ENCODE measurements at places on chromosomes 7 and 10. TPM values are rescaled to one million over a fixed set of nuclear protein-coding genes. Genes with fewer than 3 reads are reported as not detected.

CLDN4 gene
- 0.93 TPM for total RNA-seq

MINPP1 gene
- total RNA-seq, result 39.6 TPM

MTG1 gene
- 24.2 TPM for total RNA-seq

ZNF117 gene
- total RNA-seq, result 20.4 TPM

GUSB gene
- 38.0 TPM for total RNA-seq

STAG3 gene
- total RNA-seq, result 0.15 TPM

DNA sequence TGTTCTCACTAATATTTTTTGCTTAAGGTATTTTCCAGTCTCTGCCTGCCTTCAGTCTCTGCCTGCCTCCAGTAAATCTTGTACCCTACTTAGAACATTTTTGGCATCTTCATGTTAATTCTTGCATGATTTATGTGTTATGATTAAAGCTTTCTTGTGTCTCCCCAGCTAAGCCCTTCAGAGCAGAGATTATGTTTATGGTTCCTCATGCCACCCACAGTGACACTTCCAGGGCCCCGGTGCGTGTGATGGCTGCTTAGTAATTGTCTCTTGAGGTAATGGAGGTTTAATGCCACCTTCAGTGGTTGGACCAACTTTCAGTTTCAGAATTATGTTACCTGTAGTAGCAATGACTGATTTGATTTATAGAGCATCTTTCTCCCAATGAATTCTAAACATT is 70.6 kb upstream of the MET start:
- no peak for DNase-seq

- no peak for DNase-seq
Observed at GRCh38 chr10:110442746-110443145, 55.0 kb upstream of the DUSP5 start.

GRCh38 chr7:149454006-149454405 is 6.9 kb downstream of the ZNF777 start:
- no peak for DNase-seq

DNA sequence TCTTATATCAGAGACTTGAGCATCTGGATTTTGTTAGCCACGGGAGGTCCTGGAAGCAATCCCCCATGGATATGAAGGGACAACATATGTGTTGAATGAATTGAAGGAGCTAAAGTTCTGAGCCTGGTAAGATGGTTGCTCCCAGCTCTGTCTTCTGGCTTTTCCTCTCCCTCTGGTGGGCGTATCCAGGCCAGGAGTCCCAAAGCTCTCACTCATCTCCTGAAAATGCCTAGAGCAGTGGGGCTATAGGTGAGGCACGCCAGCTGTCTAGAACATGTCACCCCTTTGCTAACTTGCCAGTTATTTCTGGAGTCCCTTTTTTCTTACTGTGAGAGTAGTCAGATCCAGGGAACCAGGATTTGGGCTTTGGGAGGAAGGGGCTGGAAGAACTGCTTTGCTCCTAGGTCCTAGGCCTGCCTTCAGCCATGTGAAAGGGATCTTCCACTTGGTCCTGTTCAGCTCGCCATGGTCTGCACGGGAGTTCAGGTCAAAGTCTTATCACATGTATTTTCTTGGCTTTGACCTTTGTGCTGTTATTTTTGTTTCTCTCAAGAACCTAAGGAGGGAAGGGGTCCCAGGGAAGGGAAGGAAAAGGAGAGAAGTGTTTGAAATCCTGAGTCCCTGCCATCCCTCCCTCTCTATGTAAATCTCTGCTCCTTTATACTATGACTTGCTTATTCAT is 73.6 kb downstream of the MINPP1 start:
- no peak for DNase-seq

DNA sequence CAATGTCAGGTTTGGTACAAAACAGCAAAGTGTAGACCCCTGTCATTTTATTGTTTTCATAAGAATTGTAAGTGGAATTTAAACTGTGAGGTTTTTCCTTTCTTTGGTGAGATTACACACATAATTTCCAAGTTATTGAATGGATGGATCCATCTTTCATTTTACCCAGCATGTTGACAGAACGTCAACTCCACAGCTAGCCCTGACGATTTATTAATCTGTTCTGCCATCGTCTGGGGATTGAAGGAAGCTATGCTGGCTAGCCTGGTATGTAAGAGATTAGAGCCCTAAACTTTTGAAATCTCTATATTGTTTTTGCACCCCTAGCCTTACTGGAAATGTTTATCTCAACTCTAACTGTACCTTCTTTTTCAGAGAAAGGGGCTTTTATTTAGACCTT is 8.6 kb downstream of the WNT16 start:
- DNase-seq, result no peak

- no peak for DNase-seq
Observed at GRCh38 chr10:47288916-47289495, 11.0 kb upstream of the GDF10 start.

DNA sequence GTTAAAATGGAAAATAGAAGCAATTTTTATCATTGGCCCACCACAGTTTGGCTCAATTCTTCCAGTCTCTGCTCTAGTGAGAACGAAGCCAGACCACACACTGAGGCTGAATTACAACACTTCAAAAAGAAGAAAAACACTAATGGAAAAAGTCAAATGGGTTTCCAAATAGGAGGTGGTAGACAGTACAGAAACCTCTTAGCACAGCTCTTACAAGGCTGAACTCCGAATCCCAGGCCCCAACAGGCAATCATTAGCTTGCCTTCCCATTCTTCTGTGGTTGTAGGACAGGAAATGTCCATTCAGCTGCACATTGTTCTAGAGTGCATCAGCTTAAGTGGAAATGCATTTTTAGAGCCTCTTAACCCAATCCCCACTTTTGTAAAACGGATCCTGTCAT is 115.1 kb upstream of the MEOX2 start:
- DNase-seq, result peak; percentile 47

- no peak for DNase-seq
Observed at GRCh38 chr7:112140600-112140999, 65.6 kb downstream of the DOCK4 start.

DNA sequence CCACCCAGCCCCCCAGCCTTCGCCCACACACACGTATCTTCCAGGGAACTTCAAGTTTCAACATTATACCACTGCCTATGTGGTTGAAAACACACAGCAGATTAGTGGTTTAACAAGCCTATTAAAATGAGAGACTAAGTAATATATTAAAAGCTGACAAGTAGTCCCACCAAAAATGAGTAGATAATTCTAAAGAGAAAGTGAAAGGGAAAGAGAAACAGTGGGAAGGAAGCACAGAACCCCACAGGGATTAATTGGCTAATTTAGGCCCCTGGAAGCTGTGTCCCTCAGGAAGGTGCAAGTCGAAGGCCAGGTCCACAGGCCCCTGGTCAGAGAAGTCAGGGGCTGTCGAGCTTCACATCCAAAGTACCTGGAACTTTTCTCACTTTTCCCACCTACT is 210.5 kb upstream of the YAE1 start:
- DNase-seq, result no peak

- no peak for DNase-seq
Observed at GRCh38 chr10:30445711-30446110, 11.7 kb downstream of the MAP3K8 start.

- no peak for DNase-seq
Observed at GRCh38 chr7:38049679-38050078, 128.4 kb upstream of the STARD3NL start.

DNA sequence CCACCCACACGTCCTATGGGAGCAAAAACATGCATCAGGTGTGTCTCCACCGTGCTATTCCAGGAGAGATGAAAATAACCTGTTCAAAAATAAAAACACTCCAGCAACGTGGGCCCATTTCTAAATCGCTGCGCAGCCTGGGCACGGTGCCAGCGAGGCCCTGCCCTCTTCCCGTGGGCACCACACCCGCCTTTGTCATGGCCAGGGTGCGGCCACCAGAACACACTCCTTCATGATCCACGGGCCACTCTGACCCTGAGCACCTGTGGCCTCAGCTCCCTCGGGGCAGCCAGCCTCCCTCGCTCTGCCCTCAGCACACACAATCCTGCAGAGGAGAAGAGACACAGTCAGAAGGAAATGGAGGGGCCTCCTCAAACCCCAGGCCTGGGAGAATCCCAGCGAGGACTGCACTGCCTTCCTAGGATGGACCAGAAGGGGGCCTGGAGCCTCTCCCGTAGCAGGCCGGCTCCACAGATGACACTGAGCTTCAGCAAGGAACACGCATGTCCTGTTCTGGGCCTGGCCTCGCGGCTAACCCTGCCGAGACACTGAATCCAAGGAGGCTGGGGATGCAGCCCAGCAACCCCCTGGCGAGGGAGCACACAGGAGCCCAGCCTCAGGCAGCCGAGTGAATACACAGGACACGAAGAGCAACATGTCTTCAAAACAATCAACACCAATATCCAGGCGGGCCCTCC is 169.0 kb downstream of the MAD1L1 start:
- no peak for DNase-seq

- no peak for DNase-seq
Observed at GRCh38 chr7:45638916-45639315, 64.7 kb downstream of the ADCY1 start.

DNA sequence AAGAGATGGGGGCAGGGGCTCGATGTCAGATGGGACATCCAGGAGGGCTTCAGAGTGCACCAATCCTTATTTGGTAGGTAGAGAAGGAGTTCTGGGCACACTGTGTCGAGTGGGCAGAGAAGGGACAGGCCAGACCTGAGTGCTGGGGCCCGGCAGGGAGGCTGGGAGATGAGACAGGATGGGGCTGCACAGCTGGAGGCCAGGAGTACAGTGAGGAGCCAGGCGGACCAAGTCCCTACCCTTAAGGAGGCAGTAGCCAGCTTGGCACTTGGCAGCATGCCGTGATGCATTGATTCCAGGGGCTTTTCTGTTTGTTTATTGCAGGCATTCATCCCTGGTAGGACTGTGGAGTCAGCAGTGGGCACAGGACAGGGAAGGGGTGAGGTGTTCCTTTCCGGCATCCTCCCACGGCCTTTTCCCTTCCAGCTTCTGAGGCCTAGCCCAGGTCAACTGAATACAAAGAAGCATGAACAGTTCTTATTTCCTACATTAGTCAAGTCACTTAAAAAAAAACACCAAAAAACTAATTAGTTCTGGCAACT is 168.8 kb upstream of the CDCA7L start:
- no peak for DNase-seq

DNA sequence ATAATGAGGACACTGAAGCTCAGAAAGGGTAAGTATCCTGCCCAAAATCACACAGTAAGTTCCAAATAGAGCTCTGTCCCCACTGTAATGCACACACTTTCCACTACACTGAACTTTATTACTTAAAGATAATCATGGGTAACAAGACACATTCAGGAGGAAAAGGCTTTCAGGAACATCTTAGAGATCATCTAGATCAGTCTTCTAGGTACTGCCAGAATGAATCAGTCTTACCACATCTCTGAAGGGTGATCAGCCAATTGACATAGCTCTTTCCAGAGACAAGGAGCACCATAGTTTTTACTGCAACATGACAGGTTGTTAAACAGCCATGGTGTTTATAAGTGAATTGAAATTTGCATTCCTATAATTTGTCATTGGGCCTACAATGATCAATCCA is 5.4 kb upstream of the HERPUD2 start:
- DNase-seq, result no peak

GRCh38 chr7:108307194-108307593 is 149.0 kb downstream of the NRCAM start:
- no peak for DNase-seq

GRCh38 chr7:76285604-76286374 is 16.7 kb upstream of the HSPB1 start:
- DNase-seq, result no peak

Measured in glomerular endothelial cell (primary cell).